ENCODE measurements at places on chromosomes 7 and 10.

- DNase-seq = peak; percentile 29
Measured at GRCh38 chr10:526651-527312, 162.7 kb downstream of the DIP2C start.

DNA sequence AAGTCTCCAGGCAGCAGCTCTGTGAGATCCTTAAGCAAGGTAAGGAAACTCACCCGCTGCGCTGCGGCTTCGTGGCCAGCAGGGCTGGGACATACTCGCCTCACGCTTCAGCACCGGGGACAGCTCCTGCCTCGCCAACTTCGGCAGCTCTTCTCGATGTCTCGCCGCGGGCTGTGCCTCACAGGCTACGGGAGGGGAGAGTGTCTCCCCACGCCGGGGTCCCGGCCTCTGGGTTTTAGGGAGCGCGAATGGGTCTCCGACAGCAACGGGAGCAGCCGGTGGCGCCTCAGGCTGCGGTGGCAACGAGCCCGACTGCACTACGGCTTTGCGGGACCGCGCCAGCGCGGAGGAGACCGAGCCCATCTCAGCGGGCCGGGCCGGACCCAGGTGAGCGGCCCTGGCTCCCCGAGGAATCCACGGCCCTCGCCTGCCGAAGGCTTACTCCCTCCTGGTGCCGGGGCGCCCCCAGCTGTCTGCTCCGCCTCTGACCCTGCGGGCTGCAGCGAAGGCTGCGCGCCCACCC, 62.4 kb downstream of the LSM5 start:
- peak; percentile 66 for DNase-seq

GRCh38 chr10:34727595-34728033, 87.5 kb downstream of the PARD3 start:
- peak; percentile 86 for DNase-seq

DNA sequence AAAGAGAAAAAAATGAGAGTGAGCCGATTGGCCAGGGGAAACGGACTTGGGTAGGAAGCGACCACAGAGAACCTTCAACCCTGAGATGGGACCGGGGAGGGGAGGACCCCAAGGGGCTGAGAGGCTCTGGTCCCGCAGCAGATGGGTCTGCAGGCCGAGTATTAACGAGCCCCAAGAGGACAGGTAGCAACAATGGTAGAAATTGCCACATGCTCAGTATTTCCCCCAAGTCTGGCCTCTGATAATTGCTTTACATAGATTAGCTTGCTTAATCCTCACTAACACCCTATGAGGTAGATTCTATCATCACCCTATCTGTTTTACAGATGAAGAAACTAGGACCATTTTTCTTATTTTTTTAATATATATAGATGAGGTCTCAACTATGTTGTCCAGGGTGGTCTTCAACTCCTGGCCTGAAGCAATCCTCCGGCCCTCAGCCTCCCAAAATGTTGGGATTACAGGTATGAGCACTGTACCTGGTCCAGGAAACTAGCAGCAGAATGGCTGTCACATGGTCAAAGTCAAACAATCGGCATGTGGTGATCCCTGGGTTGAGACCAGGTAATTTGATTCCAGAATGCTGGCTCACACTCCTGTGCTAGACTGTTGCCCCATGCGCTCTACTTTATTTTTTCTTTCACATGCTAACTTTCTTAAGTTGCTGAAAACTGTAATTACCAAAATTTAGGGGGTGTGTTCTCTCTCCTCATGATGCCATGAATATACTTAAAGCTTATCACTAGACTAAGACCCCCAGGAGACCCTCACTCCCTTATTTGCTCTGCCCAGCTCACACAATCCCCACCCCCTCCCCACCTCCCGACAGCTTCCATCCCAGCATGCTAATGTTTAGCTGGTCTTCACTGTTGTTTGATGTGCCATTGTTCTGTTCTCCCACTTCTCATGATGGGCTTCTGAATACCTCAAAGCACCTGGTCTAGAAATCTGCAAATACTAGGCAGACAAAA, 67.9 kb upstream of the AFAP1L2 start:
- DNase-seq = no peak

GRCh38 chr7:990933-991728, 8.2 kb downstream of the CYP2W1 start:
- no peak for DNase-seq

DNA sequence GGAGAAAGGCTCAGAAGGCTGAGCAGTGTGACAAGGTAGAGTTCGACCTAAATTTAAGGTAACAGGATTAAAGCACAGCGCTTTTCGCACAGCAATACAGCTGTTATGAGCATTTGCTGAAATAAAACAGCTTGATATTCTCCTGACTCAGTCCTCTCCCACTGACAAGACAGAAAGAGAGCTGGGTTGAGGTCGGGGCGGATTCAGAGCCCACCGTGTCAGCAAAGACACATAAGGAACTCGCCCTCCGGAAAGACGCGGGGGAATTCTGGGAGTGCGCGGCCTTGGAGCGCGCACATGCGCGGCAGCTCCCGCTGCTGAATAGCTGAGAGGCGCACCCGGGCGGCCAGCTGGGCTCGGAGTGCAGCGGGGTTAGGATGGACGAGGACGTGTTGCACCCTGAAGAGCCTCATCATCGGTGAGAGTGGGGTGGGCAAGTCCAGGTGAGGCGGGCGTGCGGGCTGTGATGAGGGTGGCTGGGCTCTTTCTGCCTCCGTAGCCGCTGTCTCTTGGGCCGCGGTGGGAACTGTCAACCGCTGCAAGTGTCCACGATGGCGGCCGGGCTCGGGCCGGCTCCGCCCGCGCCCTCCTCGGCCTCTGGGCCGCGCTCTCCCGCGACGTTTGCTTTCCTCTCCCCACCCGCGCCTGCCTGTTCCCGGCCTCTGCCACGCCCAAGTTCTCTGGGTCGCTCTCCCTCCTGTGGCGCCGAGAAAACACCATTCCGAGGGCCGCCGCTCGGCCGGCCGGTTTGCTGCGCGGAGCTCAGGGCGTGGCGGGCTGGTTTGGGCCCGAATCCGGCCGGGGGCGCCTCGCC, 120.6 kb downstream of the LYZL1 start:
- peak; percentile 86 for DNase-seq

DNA sequence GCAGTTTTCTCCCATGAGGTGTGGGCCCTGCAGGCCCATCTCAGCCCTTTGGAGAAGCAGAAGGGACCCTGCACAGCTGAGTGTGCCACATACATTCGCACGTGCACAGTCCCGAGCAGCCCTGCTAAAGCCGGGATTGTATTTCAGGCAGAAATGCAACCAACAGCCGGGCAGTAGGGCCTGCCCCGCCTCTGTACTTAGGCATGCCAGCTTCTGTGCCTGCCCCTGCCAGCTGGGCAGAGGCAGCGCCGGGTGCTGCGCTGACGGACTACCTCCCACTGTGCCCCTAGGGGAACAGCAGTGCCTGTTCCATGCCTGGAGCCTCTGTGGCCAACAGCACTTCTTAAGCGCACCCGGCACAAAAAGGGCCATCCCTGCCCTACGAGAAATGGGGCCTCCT, 170.3 kb downstream of the NEURL1 start:
- DNase-seq = no peak

- no peak for DNase-seq
Measured at GRCh38 chr7:127382301-127383085, 10.0 kb downstream of the ZNF800 start.

- DNase-seq = no peak
Measured at GRCh38 chr7:34313289-34313688, 344.7 kb upstream of the NPSR1 start.

- peak; percentile 52 for DNase-seq
Measured at GRCh38 chr7:76512941-76513816, 2.8 kb downstream of the UPK3B start.

- peak; percentile 53 for DNase-seq
Measured at GRCh38 chr7:28685644-28686417, 272.3 kb downstream of the TRIL start.

DNA sequence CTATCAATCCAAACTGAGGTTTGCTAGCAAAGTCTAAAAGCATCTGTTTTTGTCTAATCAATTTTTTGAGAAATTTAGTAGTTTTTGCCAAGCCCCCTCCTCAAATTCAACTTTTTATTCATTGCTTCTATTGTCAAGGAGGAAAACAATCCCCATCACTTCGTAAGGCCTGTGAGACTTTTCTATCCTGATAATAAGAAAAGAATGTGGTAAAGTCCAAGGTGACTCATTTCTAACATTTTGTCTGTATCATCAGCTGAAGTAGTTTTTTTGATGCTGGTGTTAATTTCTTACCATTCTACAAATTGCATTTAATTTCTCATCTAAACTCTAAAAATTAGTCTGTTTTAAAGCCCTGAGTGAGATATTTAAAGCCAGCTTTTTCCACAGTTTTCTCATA, 11.7 kb downstream of the ANK3 start:
- no peak for DNase-seq

DNA sequence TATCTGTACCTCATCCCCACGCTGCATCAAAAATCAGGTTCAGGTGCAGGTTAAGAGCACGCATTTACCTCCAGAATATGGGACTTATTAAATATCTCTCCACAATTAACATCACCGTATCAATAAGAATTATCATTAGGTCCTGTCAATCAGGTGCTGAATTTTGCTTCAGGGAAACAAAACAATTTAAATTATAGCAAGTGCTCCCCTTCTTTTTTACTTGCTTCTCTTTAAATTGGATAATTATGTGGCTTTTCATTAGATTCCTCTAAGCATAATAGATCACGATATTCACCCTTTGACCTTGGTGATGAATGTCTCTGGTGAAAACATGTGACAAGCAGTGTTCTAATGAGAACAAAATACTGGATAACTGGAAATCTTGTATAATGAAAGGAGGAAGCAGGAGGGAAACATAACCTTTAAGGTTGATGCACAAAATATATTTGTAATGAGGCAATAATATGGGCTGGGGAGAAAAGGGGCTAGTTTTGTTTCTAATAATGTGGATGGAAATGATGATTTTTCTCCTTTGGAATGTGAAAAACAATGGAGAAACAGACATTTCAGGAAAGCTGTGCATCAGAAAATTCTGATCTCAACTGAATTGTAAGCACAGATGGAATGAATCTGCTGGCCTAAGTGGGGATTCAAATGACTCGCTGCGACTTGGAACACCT, 166.9 kb downstream of the SNX10 start:
- DNase-seq = no peak

GRCh38 chr7:87561102-87561501, 39.6 kb downstream of the ABCB1 start:
- DNase-seq = no peak

- DNase-seq = no peak
Measured at GRCh38 chr7:129359638-129360037, 74.6 kb upstream of the STRIP2 start.
